ENCODE measurements at places on chromosomes 6 and 20. TPM values are rescaled to one million over a fixed set of nuclear protein-coding genes. Genes with fewer than 3 reads are reported as not detected.

The RRAGD gene
- total RNA-seq: 148 TPM

The LAMA2 gene
- total RNA-seq: 27.3 TPM

The SLC17A3 gene
- total RNA-seq: not detected

The MSH5 gene
- 1.8 TPM for total RNA-seq

The MMUT gene
- total RNA-seq: 22.1 TPM

The SLC12A5 gene
- not detected for total RNA-seq

The C20orf141 gene
- total RNA-seq: not detected

The NKX2-4 gene
- total RNA-seq: not detected

The PABPC1L gene
- total RNA-seq: 2.6 TPM

The SYNDIG1 gene
- not detected for total RNA-seq

The ZBTB46 gene
- total RNA-seq: 4.8 TPM

The TOX2 gene
- total RNA-seq: 0.53 TPM

The GPRC6A gene
- not detected for total RNA-seq

The GLP1R gene
- total RNA-seq: not detected

The VGLL2 gene
- total RNA-seq: 108 TPM

The TRIM31 gene
- not detected for total RNA-seq

The LRRC73 gene
- total RNA-seq: not detected

The HLA-DQA2 gene
- total RNA-seq: 0.16 TPM

The BRD2 gene
- 124 TPM for total RNA-seq

The GTSF1L gene
- total RNA-seq: not detected

The LPIN3 gene
- 0.57 TPM for total RNA-seq

The TINAG gene
- total RNA-seq: not detected

The GNMT gene
- total RNA-seq: 0.43 TPM

The ERVFRD-1 gene
- total RNA-seq: not detected

The LST1 gene
- total RNA-seq: 5.6 TPM

The TDRD6 gene
- 0.20 TPM for total RNA-seq

The HSPA1L gene
- total RNA-seq: 2.6 TPM

The MLIP gene
- 365 TPM for total RNA-seq

Data from psoas muscle (tissue), 8 donors.